Karpas-422 (cell line): ENCODE measurements at places on chromosomes 12 and 14.

GRCh38 chr12:47698055-47698454 lies 7.8 kb downstream of the RPAP3 start:
- DNase-seq, result peak; percentile 79

- no peak for DNase-seq
These were observed 28.6 kb downstream of the EML1 start for GRCh38 chr14:99821519-99822508.

- DNase-seq, result no peak
These were observed 68.7 kb upstream of the STXBP6 start for GRCh38 chr14:25118671-25119070.

GRCh38 chr12:130835011-130835410 lies 4.0 kb downstream of the STX2 start:
- DNase-seq, result no peak

GRCh38 chr12:50132505-50133135 lies 20.6 kb downstream of the COX14 start:
- peak; percentile 73 for DNase-seq
